ENCODE measurements at places on chromosomes 6 and 20.

GRCh38 chr6:147161974-147162495 lies 42.2 kb upstream of the STXBP5 start:
- DNase-seq = peak; percentile 17

GRCh38 chr6:96836631-96837080 lies 621 bp downstream of the GPR63 start:
- DNase-seq = peak; percentile 47

GRCh38 chr6:47525330-47526057 lies 47.9 kb downstream of the CD2AP start:
- no peak for DNase-seq

GRCh38 chr20:59018817-59019216 lies 412 bp upstream of the TUBB1 start:
- no peak for DNase-seq

- DNase-seq = peak; percentile 20
Measured at GRCh38 chr6:112044196-112044595, 9.7 kb upstream of the CCN6 start.

DNA sequence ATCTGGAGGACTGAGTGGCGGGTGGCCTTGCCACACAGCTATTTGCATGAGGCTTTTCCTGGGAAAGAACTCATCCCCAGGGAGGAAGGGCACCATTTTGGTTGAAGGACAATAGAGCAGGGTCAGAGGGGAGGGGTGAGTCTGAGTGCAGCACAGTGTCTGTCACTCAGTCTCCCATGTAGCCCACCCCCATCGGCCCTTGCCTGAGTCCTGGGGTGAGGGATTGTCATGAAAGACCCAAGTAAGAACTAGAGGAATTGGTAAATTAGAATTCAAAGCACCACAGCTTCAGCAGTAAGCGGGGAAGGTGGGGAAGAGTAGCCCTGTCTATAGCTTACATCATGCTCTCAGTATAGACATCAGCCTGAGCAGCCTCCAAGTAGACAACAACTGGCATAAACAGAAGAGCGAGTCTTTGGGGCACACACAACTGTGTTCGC lies 90.4 kb upstream of the TMEM30A start:
- DNase-seq = no peak

DNA sequence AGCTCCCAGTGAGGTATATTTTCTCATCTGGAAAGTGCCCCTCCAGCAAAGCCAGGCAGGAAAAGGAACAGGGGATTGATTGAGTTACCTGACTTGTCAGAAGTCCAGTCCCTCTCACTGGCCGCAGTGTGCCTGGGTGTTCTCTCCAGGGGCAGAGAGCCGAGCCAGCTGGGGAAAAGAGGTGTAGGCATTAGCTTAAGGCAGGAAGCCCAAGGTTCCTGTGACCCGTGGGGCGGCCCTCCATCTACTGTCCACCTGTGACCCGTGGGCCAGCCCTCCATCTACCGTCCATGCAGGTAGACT lies 2.7 kb downstream of the PSMG4 start:
- DNase-seq = no peak

DNA sequence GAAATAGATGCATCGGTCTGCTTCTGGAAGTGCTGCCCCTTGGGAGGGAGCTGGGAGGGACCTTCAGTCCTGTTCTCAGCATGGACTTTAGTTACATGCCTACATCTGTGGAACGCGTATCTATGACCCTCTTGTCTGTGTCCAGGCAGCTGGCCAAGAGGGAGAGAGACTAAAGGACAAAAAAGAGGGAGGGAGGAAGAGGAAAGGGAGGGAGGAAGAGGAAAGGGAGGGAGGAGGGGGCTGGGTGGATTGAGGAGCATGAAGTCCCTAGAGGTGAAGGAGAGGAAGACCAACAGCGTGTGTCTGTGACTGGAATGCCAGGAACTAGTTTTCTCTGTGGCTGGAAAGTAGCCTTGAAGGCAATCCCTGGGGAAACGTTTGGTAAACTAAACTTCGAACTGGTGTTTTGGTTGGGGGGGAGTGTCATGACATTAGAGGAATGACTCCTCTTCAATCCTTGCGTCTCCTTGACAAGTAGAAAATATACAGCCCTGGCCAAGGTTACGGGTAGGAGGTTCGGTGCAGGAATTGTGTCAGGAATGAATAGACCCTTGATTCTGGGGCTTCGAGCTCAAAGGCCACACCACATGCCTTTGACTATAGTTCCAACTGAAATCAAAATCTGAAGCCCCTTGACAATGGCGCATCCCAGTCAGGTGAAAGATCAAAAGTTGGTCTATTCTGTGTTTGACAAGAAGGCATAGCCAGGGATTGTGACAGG lies 52.0 kb upstream of the PLEKHG1 start:
- no peak for DNase-seq

- DNase-seq = no peak
Measured at GRCh38 chr20:14696937-14697336, 359.5 kb upstream of the FLRT3 start.

DNA sequence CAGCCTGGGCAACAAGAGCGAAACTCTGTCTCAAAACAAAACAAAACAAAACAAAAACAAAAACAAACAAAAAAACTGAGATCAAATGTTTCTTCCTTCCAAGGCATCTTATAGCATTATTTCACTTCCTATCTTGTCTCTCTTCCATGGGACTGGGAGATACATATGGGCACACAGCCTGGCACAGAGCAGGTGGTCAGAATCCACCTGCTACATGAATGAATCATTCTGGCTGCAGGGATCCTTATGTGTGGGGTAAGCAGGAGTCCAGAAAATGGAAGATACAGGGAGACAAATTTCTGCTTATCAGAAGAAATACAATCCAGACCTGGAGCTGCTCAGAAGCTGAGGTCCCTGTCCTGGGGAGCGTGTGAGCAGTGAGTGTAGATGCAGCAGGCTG lies 18.2 kb upstream of the CCM2L start:
- no peak for DNase-seq

DNA sequence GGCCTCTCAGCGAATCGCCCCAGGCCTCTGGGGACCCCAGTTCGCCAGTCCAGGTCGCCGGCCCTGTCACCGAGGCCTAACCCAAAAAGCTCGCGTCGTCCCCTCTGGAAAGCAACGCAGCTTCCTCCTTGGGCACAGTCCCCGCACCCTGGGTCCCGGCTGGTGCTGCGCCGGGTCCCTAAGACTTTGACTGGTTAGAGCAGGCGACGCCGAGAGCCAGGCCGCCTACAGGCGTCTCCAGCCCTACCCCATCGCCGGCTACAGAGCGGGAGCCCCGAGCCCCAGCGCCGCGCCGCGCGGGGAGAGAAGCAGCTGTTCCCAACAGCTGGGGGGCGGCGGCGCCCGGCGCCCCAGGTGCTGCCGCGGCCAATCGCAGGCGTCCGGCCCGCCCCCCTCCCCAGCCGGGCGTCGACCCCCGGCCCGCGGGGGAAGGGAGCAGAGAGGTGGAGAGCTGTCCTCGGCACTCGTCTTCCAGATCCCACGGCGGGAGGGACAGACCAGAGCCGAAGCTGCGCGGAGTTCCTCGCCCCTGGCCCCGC lies 540 bp upstream of the RBM24 start:
- DNase-seq = peak; percentile 61

DNA sequence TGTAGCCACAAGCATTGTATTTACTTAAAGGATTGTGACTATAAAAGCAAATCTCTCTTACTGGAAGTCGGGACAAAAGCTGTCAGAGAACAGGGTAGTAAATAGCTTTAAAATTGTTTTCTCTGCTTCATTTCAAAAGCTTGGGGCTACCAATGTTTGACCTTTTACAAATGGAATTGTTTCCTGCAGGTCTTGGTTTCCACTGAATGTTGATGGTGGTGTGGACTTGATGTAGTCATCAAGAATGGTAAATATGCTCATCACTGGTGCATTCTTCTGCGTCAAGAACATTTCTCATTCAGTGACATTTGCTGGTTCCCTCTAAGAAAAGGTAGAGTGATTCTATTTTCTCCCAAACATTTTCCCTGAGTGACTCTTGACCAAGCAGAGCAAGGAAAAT lies 435.4 kb upstream of the KHDRBS2 start:
- DNase-seq = no peak

GRCh38 chr6:118914598-118914997 lies 20.4 kb downstream of the MCM9 start:
- DNase-seq = no peak

DNA sequence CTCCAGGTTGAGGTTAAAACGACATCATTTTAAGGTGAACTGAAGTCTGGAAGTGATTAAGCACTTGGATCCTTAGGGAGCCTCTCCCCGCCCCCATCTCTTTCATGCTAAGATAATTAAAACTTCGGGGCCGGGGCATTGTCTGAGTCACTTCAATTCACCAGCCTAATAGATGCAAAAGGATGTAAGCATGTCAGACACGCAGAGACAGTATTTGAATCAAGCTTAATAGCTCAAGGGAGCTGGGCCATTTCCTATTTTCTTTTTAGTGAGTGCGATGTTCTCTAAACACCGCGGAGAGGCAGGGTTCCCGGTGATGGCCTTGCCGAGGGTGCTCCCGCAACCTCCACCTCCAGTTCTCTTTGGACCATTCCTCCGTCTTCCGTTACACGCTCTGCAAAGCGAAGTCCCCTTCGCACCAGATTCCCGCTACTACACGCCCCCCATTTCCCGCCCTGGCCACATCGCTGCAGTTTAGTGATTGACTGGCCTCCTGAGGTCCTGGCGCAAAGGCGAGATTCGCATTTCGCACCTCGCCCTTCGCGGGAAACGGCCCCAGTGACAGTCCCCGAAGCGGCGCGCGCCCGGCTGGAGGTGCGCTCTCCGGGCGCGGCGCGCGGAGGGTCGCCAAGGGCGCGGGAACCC lies 516 bp upstream of the IRF4 start:
- peak; percentile 42 for DNase-seq

- DNase-seq = no peak
Measured at GRCh38 chr20:9389346-9389745, 125.0 kb upstream of the LAMP5 start.

DNA sequence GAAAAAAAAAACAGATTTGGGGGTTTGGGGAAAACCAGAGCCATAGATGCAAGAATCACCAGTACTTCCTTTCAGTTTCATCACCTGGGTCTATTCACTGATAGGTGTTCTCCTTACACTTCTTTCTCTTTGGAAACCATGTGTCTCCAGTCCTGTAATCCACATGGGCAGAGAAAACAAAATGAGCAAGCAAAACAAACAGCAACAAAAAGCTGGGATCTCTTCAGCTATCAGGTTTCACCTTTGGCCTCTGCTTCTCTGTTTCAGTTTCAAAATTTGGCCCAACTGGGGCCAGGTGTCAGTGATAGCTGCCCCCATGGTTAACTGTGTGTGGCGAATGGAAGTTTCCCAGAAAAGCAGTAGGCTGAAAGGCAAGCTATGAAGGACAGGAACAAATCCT lies 220.0 kb upstream of the THBS2 start:
- DNase-seq = no peak

DNA sequence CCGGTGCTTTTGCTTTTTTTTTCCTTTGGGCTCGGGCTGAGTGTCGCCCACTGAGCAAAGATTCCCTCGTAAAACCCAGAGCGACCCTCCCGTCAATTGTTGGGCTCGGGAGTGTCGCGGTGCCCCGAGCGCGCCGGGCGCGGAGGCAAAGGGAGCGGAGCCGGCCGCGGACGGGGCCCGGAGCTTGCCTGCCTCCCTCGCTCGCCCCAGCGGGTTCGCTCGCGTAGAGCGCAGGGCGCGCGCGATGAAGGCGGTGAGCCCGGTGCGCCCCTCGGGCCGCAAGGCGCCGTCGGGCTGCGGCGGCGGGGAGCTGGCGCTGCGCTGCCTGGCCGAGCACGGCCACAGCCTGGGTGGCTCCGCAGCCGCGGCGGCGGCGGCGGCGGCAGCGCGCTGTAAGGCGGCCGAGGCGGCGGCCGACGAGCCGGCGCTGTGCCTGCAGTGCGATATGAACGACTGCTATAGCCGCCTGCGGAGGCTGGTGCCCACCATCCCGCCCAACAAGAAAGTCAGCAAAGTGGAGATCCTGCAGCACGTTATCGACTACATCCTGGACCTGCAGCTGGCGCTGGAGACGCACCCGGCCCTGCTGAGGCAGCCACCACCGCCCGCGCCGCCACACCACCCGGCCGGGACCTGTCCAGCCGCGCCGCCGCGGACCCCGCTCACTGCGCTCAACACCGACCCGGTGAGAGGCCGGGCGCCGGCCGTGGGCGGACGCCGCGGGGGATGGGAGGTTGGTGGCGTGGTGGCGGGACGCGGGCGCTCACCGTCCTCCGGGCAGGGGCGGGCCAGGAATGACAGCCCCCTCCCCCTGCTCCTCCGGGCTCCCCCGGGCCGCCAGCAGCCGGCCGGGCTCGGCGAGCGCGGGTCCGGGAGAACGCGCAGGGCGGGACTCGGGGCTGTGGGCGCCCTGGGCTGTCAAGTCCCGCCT lies 606 bp downstream of the ID4 start:
- peak; percentile 78 for DNase-seq
